ENCODE measurements at places on chromosomes 5 and 9. TPM values are rescaled to one million over a fixed set of nuclear protein-coding genes. Genes with fewer than 3 reads are reported as not detected.

GRCh38 chr9:78236551-78236910 is 656 bp downstream of the CEP78 start:
- DNase-seq: no peak

Gene MELK
- 40.8 TPM for total RNA-seq

- DNase-seq: no peak
These were observed 459.6 kb downstream of the ACTL7B start for GRCh38 chr9:108396193-108396592.

Gene PPP2R2B
- 2.4 TPM for total RNA-seq

DNA sequence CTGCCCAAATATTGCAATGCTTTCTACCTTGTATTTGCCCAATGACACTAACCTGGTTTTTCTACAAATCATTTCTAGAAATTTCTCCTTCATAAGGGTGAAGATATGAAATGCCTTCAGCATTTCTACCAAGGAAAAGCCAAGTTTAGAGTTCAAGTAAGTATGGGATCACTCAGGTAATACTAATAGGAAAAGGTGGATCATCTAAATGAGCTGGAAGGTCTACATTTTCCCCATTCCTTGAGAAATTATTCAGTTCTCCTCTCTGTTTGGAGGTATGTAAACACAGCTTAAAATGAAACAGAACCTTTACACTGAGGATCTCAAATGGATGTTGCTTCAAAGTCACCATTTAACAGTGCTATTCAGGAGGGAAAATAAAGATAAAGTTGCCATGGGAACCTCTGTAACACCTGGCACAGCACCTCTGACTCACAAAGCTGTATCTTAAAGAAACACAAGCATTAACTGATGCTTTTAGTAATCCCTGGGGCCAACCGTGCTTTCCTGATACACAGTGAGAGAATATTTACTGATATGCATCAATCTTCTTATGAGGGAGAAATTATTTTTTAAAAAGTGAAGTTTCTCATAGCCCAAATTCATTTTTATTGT is 161.3 kb downstream of the DRD1 start:
- DNase-seq: no peak

Gene MEIKIN
- not detected for total RNA-seq

DNA sequence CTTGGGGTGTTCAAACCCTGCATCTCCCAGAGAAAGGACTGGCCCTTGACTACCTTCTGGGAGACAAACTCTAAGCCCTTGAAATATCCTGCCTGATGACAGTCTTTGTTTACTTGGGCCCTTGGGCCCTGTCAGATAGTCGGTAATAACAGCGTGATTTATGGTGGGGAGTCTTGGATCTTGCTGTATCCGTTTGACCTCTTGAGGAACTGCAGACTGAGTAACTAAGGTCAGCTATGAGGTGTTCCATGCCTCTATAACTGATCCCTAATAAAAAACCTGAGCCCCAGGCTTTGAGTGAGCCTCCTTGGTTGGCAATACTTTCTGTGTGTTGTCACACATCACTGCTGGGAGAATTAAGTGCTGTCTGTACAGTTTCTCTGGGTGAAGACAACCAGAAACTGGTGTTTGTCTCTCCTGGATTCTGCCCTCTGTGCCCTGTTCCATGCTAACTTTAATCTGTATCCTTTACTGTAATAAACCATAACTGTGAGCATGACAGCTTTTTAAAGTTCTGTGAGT is 56.2 kb upstream of the ANKRD33B start:
- peak; percentile 78 for DNase-seq

GRCh38 chr5:142657446-142657845 is 28.4 kb downstream of the FGF1 start:
- DNase-seq: no peak

- no peak for DNase-seq
These were observed 77.0 kb downstream of the HMHB1 start for GRCh38 chr5:143888912-143889311.

Gene GAS1
- not detected for total RNA-seq

Gene TSLP
- total RNA-seq: not detected

DNA sequence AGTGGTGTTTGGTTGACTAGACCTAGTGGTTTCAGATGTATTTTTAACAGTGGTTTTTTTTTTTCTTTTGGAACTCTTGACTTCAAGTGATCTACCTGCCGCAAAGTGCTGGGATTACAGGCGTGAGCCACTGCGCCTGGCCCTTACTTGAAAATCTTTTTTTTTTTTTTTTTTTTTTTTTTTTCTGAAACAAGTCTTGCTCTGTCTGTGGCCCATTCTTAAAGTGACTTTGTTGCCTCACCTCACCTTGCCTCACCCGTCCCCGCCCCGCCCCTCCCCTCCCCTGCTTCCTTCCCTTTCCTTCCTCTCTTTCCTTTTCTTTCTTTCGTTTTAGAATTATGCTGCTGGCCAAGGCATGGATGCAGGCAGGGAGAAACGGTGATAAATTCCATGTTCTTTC is 26.0 kb downstream of the GPBP1 start:
- no peak for DNase-seq

Gene FOXD4L4
- total RNA-seq: not detected

- no peak for DNase-seq
These were observed 221.6 kb downstream of the CACNA1B start for GRCh38 chr9:138098908-138099791.

Gene NTNG2
- 1.7 TPM for total RNA-seq

DNA sequence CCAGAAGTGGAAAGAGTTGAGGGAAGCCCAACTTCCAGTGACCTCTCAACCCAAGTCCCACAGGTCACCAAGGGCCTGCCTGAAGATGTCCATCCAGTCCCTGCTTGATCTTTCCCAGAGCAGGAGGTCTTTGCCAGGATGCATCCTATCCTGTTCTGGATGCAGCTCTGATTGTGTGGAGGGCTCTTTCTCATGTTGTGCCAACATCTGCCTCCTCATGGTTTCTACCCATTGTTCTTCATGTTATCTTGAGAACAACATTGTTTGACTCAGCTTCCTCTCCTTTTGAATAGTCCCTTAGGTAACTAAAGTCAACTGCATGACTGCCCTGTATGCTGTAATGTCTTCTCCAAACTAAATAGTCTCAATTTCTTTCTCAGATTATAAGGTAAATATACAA is 169.3 kb downstream of the CCDC192 start:
- DNase-seq: no peak

- DNase-seq: peak; percentile 55
These were observed 2.0 kb downstream of the GADD45G start for GRCh38 chr9:89606624-89607311.

DNA sequence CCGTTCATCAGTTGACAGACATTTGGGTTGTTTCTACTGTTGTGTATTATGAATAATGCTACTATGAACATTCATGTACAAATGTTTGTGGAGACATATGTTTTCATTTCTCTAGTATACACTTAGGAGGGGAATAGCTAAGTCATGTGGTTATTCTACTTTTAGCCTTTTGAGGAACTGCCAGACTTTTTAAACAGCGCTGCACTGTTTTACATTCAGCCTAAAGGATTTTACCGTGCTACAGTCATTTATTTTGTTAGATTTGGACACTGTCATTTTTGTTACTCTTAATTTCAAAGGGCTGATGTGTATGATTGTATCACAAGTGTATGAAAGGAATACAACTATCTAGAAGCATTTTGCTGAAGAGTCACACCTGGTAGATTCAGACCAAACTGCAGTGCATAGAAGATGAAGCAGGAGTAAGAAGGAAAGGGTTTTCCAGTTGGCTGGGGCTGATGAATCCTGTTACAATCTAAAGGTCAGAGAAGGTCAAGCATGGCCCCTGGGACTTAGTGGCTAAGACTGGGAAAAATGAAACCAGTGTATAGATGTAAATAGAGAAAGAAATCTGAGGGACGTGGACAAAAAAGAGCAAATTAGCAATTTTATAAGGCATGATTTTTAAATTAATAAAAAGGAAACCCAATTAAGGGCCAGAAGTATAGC is 509.7 kb downstream of the PSAT1 start:
- DNase-seq: no peak

- no peak for DNase-seq
These were observed 155.4 kb upstream of the ITGA1 start for GRCh38 chr5:52632281-52632680.

Gene PCDHGB4
- total RNA-seq: 0.73 TPM

Gene FBXL7
- not detected for total RNA-seq

DNA sequence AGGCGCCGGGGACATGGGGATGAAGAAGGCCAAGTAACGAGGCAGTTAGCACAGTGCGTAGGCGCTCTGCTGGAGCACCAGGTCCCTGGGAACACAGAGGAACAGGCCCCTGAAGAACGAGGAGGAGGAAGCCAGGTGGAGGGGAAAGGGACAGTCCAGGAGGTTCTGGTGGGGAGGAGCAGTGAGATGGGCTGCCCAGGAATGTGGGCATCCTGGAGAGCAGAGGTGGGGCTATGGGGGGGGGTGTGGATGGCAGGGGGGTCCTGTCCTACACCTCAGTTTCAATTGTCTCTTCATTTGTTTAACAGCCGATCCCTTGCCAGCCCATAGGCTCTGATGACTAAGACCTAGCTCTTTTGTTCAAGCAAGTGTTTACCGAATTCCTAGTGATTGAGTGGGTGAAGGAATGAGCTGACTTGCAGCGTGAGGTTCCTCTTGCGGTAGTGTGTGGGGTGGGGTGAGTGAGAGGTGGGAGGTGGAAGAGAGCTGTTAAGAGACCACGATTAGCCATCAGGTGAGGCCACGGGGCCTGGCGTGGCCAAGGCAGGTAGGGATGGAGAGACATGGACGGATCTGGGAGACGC is 8.4 kb upstream of the PHYHD1 start:
- DNase-seq: peak; percentile 95

DNA sequence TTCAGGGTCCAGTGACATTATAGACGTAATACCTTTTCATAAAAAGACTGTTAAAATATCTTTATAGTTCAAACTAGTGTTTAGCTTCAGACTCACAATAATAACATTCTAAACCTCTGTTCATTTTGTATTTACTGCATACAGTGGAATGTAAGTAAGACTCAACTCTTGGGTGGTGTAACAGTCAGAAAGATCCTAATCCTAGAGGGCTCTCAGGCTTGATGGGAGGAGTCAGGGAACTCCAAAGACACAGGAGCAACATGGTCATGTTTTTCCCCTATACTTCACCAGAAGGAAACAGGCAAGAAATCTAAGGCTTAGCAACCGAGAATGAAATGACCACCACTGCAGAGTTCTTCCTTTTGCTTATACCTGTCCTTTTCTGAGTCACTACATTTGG is 82.6 kb downstream of the MRPS27 start:
- DNase-seq: no peak

GRCh38 chr9:129583308-129584038 is 37.4 kb downstream of the C9orf50 start:
- DNase-seq: no peak

Gene SNCB
- 2.1 TPM for total RNA-seq

DNA sequence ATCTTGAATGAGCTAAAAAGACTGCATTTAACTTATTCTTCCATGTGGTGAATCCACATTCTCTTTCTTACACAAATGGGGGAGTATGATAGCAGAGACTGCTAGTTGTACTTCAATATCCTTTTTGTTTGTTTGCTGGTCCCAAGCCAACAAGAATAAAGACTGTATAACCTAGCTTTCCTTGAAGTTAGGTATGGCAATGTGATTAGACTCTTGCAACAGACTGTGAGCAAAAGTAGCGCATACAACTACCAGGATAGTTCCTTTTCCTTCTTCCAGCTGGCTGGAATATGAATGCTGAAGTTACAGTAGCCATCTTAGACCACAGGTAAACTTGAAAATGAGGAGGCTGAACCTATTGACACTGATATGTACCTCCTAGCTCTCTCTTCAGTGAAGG is 17.9 kb upstream of the KIF2A start:
- DNase-seq: no peak

Gene PTPRD
- 0.63 TPM for total RNA-seq

- no peak for DNase-seq
These were observed 187.1 kb downstream of the BNC2 start for GRCh38 chr9:16683326-16683725.

Gene KLHL3
- 2.9 TPM for total RNA-seq

Gene IL17B
- not detected for total RNA-seq

- no peak for DNase-seq
These were observed 163.9 kb upstream of the RASA1 start for GRCh38 chr5:87103616-87104287.

- DNase-seq: no peak
These were observed 915.7 kb downstream of the EFNA5 start for GRCh38 chr5:106755066-106755465.

- peak; percentile 77 for DNase-seq
These were observed 139.4 kb downstream of the MACIR start for GRCh38 chr5:103397739-103398581.

- no peak for DNase-seq
These were observed 92.3 kb downstream of the FANCC start for GRCh38 chr9:95225076-95225725.

DNA sequence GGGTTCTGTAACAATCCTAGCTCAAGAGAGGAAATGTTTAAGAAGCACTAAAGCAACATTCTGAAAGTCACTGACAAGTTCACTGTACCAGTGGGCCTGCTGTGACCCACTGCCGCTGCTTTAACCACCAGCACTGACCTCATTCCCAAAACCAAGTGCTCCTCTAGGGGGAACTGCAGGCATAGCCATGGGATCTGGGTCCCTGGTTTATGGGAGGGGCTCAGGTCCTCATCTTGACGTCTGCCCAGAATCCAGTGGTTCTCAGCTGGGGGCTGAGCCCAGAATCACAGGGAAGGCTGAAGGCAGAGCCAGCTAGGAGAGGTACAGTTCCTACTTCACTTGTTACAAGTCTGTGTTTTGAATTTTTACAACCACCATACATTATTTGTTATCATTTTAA is 36.1 kb upstream of the SLC2A8 start:
- peak; percentile 28 for DNase-seq

Gene ZDHHC11
- total RNA-seq: 26.0 TPM

- peak; percentile 35 for DNase-seq
These were observed 20.6 kb downstream of the OR2V2 start for GRCh38 chr5:181167814-181168488.

DNA sequence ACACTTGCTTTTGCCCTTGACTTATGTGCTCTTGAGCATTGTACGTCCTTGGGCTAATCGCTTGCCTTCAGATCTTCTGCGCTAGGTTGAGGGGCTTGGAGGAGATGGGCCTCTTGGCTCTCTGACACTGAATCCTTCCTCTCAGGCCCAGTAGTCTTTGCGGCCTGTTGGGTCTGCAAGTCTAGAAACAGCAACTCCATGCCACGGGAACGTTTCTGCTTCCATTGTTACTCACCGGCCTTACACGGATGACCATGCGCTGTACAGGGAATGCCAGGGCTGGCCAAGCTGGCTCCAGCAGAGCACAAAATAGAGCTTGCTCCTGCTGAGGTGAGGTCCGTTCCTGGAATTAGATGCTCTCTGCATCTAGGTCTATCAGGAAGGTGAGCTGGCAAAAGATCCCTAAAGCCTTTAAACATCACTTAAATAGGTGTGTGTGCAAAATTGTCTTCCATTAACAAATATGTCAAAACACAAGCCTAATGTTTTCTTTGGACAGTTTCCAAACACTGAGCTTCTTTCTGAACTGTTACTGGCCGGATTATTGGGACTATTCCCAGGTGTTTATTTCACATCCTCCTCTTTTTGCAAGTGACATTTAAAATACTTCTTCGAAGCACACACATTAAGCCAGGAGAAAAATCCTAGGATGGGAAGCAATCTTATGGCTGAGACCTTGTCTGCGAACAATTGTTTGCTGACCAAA is 29.7 kb downstream of the DAPK1 start:
- no peak for DNase-seq

Gene CCDC69
- total RNA-seq: 19.2 TPM

GRCh38 chr5:14665949-14666348 is 1.4 kb downstream of the OTULIN start:
- DNase-seq: peak; percentile 47

- DNase-seq: no peak
These were observed 533.3 kb upstream of the CDH9 start for GRCh38 chr5:27571681-27572080.

- no peak for DNase-seq
These were observed 63.5 kb downstream of the ASS1 start for GRCh38 chr9:130508218-130508617.

- no peak for DNase-seq
These were observed 16.4 kb upstream of the RNF180 start for GRCh38 chr5:64149268-64149667.

Data from PC-3 (cell line).